ENCODE measurements at places on chromosomes 12 and 14.

DNA sequence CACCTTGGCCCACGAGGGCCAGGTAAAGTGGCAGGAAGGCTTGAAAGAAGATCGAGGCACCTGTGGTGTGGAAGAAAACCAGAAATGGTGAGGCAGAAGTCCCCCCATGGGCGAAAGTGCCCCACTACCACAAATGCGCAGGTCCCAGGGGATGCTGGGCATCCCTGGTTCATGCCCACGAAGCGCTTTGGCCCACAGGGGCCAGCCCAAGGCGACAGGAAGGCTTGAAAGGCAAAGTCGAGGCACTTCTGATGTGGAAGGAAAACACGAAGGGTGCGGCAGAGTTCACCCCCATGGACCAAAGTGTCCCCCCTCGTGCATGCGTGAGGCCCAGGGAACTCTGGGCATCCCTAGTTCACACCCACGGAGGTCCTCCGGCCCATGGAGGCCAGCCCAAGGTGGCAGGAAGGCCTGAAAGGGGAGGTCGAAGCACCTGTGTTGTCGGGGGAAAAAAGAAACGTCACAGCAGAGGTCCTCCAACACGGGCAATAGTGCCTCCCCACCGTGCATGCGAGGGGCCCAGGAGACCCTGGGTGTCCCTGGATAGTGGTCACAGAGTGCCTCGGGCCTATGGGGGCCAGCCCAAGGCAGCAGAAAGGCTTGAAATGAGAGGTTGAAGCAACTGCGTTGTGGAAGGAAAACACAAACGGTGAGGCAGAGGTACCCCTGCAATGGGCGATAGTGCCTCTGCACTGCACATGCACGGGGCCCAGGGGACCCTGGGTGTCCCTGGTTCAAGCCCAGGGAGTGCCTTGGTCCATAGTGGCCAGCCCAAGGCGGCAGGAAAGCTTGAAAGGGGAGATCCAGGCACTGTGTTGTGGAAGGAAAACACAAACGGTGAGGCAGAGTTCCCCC lies 373.9 kb downstream of the ALG10 start:
- peaks cover 5% of the 10 kb centered on the region for H3K36me3 ChIP-seq
- peak; percentile 54 for DNase-seq
- H3K27ac ChIP-seq = no peak overlapping the region
- H3K4me1 ChIP-seq = no peaks in the 10 kb centered on the region
- H3K4me3 ChIP-seq = no peak overlapping the region

GRCh38 chr12:122986258-122986871 lies 5.9 kb downstream of the ARL6IP4 start:
- no peak overlapping the region for H3K4me3 ChIP-seq
- DNase-seq = no peak
- no peaks in the 10 kb centered on the region for H3K36me3 ChIP-seq
- no peaks in the 10 kb centered on the region for H3K27me3 ChIP-seq
- no peak overlapping the region for H3K27ac ChIP-seq
- peaks cover 30% of the 10 kb centered on the region for H3K4me1 ChIP-seq

- peaks cover 5% of the 10 kb centered on the region for H3K27me3 ChIP-seq
- H3K27ac ChIP-seq = no peak overlapping the region
- DNase-seq = no peak
These were observed 27.6 kb downstream of the RDH12 start for GRCh38 chr14:67729072-67729885.

GRCh38 chr14:100159865-100160533 lies 554 bp upstream of the DEGS2 start:
- H3K27ac ChIP-seq = no peak overlapping the region
- peak; percentile 42 for DNase-seq
- H3K4me3 ChIP-seq = no peak overlapping the region
- peaks cover 5% of the 10 kb centered on the region for H3K4me1 ChIP-seq
- H3K27me3 ChIP-seq = no peaks in the 10 kb centered on the region

- H3K27ac ChIP-seq = no peak overlapping the region
- no peaks in the 10 kb centered on the region for H3K27me3 ChIP-seq
- DNase-seq = no peak
- peaks cover 31% of the 10 kb centered on the region for H3K4me1 ChIP-seq
- no peak overlapping the region for H3K4me3 ChIP-seq
These were observed 5.3 kb downstream of the ACIN1 start for GRCh38 chr14:23089498-23090253.
